ENCODE measurements at places on chromosomes 16 and 17. TPM values are rescaled to one million over a fixed set of nuclear protein-coding genes. Genes with fewer than 3 reads are reported as not detected.

GRCh38 chr17:40486522-40487370 is 14.7 kb downstream of the TNS4 start:
- peak; percentile 32 for DNase-seq

DNA sequence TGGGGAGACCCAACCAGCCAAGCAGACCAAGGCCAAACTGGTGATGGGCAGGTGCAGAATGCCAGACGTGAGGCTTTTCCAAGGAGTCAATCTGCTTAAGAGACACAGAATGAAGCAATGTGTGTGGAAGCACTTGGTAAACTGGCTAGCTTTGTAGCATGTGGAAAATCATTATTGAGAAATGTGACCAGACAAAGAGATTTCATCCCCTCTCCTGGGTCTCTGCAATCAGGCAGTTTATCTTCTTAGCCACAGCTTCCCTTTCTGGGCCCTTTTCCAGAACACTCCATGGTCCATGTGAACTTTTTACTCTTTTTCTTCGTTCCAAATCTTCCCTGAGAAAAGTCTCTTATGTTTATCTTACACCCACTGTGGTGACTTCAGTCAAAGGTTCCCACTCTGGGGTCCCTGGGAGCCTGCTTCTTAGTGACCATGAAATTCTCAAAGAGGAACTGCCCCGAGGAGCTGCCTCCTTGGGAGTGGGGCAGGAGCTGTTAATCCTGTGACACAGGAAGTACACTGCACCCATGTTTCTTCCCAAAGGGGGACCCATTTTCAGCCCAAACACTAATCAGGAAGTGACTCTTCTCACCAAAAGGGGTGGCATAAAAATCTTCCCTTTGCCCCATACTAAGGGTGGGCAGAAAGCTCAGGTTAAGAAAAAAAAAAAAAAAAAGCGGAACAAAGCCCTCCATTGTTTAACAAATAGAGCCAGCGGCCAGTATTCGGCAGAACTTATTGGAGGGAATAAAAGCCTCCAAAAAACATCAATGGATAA is 346.2 kb upstream of the ASIC2 start:
- no peak for DNase-seq

CA7 gene
- not detected for total RNA-seq

SPPL2C gene
- not detected for total RNA-seq

ZPBP2 gene
- not detected for total RNA-seq

- peak; percentile 74 for DNase-seq
Measured at GRCh38 chr17:4881761-4882555, 17.4 kb upstream of the C17orf107 start.

DNA sequence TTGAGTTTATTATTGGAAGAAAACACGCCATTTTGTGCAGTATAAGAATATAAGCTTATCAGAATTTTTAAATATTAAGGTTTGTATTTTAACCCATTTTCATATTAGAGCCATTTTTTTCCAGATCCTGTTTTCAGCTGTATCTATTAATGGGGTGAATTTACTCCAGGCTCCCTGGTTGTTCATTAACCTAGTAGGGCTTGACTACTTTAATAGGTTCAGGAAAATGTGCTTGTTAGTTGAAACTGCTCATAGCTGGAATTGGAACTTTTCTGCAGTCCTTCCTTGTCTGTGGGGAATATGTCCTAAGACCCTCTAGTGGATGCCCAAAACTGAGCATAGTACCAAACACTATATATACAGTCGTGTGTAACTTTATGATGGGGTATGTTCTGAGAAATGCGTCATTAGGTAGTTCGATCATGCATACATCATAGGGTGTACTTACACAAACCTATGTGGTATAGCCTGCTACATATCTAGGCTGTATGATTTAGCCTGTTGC is 28.0 kb downstream of the NFAT5 start:
- no peak for DNase-seq

DNA sequence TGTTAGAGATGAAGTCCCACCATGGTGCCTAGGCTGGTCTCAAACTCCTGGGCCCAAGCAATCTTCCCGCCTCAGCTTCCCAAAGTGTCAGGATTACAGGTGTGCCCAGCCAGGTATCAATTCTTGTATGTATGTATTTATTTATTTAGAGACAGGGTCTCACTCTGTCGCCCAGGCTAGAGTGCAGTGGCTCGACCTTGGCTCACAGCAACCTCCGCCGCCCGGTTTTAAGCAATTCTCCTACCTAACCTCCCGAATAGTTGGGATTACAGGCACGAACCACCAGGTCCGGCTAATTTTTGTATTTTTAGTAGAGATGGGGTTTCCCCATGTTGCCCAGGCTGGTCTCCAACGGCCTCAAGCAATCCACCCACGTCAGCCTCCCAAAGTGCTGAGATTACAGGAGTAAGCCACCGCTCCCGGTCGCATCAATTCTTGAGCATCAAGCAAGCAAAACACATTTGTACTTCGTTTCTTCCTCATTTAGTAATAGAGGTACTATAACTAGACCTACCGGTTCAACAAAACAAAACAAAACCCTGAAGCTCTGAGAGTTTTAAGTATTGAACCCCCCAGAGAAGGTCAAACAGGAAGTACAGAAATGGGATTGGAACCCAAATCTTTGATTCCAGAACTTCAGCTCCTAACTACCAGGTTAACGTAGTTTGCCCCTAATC is 1.0 kb upstream of the ZNF500 start:
- no peak for DNase-seq

GRCh38 chr17:74474043-74474792 is 7.8 kb downstream of the CD300A start:
- DNase-seq: no peak

DNA sequence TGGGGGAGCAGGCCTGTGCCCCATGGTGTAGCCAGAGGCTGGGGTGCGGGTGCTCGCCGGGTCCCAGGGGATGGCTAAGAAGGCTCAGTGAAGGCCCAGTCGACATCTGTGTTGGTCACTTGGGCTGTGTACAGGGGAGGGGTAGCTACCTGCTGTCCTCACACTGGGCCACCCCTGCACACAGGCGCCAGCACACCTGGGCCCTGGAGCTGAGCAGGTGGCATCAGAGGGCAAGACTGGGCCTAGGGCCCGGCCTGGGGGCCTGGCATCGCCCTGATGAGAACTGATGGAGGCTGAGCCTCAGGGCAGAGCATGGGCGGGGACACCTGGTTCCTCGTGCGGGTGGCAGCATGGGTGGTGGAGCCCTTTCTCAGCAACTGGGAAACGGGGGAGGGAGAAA is 870 bp upstream of the CTRB2 start:
- DNase-seq: no peak

DNA sequence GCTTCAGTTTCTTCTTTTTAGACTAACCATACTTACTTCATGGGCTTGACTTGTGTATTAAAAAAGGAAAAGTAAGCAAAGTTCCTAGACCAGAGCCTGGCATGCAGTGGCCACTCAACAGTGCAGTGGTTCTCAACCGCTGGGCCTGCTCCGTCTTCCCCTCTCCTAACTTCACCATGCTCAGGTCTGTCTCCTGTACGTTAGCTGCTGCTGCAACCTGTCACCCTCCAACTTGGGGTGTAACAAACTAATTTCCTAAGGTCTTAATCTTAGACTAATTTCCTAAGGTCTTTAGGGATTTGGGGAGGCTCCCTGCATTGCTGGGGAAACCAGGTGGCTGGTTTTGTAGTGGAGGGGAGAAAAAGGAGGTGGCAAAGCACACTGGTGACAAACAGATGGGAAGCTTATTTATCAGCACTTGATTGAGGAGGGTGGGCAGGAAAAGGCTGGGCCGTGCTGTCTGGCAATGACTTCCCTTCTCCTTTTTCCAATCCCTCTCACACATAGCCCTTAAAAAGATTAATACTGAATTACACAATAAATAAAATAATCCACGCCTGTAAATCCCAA is 2.2 kb upstream of the ARL4D start:
- no peak for DNase-seq

EVPL gene
- 40.1 TPM for total RNA-seq

GRCh38 chr17:83149761-83150251 is 70.4 kb downstream of the METRNL start:
- DNase-seq: no peak

PIK3R5 gene
- total RNA-seq: not detected

- no peak for DNase-seq
Measured at GRCh38 chr16:27768651-27769272, 218.8 kb downstream of the KATNIP start.

DNA sequence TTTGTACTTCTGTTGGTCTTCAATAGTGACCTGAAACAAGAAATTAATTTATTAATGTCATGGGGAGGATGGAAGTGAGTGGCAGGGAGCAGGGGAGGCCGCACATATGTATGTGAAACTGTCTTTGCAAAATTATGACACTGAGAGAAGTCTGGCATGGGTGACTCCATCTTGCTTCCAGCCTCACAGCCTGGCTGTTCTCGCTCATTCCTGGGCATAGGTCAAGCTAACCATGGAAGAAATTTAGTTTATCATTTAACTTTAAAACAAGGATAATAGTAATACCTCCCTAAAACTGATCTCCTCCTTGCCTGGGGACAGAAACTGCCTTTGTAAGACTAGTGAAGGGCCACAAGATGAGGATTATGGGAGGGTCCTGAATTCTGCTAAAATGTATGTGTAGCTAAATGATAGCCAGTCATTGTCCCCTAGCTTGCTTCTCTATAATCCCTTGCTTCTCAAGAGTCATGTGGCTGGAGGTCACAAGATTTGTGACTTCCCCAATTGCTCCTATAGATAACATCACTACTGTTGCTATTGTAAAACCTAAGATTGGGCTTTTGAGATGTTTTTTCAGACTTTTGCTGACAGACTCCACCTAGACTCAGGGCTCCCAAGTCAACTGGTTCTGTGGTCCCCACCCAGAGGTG is 126.0 kb downstream of the HS3ST3A1 start:
- DNase-seq: no peak

GRCh38 chr16:68236137-68236825 is 354 bp upstream of the ESRP2 start:
- peak; percentile 96 for DNase-seq

GRCh38 chr16:74774223-74775139 is at the start of gene FA2H:
Gene FA2H, minus strand, starts transcription at chr16:74774820. Its CDS starts 65 bp downstream, at chr16:74774755.
- peak; percentile 94 for DNase-seq

DNA sequence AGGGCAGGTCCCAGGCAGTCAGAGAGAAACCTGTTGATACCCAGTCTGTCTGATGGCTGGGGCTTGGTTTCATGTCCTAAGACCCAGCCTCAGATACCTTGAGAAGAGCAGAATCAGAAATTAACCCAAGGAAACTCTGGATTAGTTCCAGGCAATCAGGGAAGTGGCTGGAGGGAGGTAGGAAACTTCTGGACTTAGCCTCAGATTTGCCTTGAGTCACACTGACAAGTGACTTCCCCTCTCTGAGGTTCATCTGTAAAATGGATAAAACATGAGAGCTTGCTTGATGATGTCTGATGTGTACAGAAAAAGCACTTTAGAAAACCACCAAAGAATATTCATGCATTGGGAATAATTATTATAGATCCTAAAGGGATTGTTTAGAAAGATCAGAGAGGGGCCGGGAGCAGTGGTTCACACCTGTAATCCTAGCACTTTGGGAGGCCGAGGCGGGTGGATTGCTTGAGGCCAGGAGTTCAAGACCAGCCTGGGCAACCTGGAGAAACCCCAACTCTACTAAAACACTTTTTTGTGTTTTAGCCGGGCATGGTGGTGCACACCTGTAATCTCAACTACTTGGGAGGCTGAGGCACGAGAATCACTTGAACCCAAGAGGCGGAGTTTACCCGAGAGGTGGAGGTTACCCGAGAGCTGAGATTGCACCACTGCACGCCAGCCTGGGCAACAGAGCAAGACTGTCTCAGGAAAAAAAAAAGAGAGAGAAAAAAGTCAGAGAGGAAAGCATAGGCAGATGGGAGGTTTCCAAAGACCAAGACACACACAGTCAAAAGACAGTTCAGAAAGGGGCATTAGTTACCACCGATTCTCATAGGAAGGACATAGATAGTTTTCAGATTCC is 3.8 kb downstream of the CIITA start:
- no peak for DNase-seq

OVCA2 gene
- 54.1 TPM for total RNA-seq

DNA sequence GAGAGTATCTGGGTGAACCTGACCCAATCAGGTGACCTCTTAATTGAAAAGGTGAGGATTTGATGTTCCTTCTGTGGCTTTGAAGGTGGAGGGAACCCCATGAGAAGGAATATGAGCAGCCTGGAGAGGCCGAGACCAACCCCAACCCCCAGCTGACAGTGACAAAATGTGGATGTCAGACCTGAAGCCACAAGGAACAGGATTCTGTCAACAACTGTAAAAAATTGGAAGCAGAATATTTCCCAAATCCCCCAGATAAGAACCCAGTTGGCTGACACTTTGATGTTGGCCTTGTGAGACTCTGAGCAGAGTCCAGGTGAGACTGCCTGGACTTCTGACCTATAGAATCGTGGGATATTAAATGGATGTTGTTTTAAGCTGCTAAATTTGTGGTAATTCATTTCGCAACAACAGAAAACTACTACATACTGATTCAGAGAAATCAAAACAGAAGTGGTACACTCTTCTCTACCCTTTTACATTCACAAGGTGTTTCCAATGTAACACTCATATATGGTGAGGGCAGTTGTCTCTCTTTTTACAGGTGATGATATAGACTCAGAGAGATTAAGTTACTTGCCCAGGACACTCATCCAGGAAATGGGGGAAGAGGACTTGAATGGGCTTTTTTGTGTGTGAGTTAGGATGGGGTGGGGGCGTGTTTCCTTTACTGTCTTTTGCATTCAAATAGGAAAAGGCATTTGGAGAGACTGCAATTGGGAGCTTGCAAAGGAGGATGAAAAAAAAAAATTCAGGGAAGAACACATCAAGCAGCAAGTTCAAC is 29.8 kb upstream of the SALL1 start:
- DNase-seq: no peak

GRCh38 chr17:64145375-64145750 is 15.4 kb upstream of the ERN1 start:
- no peak for DNase-seq

DNA sequence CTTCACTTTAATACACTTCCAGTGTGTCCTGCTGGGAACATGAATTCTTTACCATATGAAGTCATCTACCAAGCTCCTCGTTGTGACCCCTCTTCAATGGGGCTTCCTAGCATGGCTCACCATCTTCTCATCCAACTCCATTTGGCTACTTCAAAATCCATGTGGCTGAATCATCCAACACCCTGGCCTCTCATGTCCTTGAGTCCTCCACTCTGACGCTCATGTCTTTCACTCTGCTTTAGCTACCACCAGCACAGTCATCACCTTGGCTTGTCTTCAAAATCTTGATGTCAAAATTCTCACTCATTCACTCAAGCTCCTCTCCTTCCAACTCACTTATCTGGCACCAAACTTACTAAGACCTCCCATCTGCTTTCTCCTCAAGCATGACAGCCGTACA is 35.8 kb downstream of the AMFR start:
- DNase-seq: no peak
